ENCODE measurements at places on chromosomes 2 and 18. TPM values are rescaled to one million over a fixed set of nuclear protein-coding genes. Genes with fewer than 3 reads are reported as not detected.

DNA sequence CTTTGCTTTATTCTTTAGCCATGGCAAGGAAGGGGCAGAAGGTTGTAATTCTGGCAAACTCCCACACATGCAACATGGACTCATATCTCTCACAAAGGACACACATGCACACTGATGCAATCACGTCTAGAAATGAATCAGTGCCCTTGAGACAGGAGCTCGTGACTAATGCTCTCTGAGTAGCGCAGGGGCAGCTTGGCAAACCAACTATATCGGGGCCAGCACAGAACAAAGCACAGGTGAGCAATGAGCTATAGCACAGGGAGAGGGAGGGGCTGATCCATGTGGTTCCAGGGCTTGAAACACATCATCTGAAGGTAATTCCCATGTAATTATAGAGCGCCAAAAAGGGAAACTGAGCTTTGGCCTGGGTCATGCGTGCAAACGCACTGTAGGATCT, 165.2 kb upstream of the KLF7 start:
- peak; percentile 42 for DNase-seq

DNA sequence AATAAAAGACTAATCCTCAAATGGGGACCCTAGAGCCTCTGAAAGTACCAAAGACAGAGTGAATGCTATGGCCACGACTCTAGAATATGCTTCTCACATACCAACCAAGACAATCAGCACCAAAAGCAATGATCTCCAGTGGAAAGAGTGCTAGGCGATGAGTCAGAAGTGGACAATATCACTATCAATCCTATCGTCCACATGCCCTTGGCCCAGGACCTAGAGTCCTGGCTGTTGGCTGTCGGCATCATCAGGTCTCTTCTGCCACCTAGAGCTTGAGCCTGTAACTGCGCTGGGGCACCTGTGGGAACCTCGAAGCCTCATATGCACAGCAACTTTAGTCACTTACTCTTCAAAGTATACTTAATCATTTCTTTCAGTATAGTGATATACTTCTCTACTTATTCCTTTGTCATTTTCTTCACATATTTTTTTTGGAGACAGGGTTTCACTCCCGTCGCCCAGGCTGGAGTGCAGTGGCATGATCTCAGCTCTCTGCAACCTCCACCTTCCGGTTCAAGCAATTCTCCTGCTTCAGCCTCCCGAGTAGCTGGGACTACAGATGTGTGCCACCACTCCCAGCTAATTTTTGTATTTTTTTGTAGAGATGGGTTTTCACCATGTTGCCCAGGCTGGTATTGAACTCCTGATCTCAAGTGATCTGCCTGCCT, 29.7 kb downstream of the NOL10 start:
- DNase-seq: peak; percentile 42

DNA sequence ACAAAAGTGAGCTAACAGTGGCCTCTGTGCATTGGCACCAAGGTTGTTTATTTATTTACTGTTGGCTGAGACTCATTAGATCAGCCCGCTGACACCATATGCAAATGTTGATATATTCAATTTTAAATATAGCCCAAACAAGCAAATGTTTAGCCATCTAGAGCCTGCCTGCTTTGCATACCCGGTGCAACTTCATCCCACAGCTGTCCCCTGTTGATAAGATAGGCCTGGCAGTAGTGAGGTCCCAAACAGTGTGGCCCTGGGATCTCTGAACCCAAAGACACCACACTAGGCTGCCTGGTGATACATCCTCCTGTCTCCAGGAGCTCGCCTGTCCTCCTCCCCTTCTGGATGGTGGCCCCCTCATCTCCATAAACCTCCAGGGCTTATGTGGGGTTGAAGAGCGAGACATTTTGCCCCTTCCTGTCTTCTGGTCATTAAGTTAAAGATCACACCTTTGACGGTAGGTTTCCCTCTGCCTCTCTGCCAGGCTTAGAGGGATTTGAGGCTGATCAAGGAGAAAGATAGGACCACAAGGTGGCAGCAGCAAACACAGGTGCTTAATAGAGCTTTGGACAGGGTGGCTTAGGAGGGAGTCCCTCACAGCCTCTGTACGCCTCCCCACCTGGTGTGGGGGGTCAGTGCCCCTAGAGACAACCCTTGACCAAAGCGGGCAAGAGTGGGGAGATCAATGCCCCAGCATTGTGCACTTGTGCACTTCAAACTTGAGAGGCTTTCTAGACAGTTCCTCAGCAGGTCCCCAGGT, 23.7 kb upstream of the MYO5B start:
- no peak for DNase-seq

DNA sequence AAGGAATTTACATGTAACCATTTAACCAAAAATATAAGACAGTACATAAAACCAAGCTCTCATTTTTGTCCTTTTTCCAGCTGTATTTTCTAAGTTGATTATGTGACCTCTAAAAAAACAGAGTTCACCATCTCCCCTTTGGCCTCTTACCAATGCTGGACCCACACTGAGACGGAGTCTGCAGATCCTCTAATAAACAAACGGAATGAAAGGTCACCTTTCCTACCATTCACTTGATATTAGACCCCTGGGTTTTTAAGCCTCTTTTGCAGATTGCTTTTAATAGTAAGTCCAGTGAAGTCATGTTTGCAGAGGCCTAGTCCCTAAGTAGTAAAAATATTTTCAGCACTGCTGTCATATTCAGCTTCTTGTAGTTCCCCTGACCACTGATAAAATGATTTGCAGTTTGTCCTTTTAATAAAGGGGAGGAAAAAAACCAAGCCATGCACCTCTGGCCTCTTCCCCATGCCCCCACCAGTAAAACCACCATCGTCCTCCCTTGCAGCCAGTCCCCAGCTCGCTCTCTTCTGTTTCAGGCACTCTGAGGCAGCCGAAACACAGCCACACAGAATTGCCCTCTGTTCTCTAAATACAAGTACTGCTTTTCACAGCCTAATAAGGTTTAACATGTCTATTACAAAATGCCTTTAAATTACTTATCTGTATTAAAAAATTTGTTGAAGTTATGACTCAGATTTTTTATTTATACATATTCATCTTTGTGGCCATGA, 427.5 kb downstream of the PARD3B start:
- no peak for DNase-seq

- DNase-seq: no peak
Observed at GRCh38 chr18:48529796-48530195, 9.0 kb upstream of the CTIF start.

DNA sequence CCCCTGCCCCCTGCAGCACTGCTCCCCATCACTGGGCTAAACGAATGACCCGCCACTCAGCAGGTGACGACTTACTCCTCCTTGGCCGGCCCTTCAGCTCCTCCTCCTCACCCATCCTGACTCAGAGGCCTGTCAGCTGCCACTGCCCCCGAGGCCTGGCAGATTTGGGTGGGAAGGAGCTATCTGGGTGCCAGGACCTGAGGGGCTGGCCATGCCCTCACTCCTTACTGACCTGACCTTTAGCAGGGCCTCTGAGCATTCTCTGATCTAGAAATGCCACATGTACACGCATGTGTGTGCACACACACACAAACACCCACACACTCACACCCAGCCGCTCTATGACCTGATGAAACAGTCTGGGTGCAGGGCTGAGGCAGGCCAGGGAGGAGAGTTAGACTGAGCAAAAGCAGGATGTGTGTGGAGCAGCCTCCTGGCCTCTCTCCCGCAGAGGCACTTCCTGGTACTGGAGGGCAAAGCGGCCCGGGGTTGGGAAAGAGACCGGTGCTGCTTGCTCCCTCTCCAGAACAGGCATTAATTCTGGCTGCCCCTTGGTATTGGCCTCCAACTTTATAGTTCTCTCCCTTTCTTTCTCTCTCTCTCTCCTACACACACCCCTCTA, 68.0 kb downstream of the ZFP36L2 start:
- peak; percentile 69 for DNase-seq

- no peak for DNase-seq
Observed at GRCh38 chr2:195001924-195002323, 655.1 kb upstream of the SLC39A10 start.

The REL gene
- 6.7 TPM for total RNA-seq
